Type B pancreatic cell (in vitro differentiated cells): ENCODE measurements at places on chromosomes 7 and 10. TPM values are rescaled to one million over a fixed set of nuclear protein-coding genes. Genes with fewer than 3 reads are reported as not detected.

GRCh38 chr7:88523645-88524044, 217.0 kb upstream of the STEAP4 start:
- H3K27me3 ChIP-seq, result no peaks in the 10 kb centered on the region
- no peaks in the 10 kb centered on the region for H3K36me3 ChIP-seq
- no peak for DNase-seq
- H3K4me1 ChIP-seq, result peaks cover 6% of the 10 kb centered on the region
- H3K27ac ChIP-seq, result no peak overlapping the region

GRCh38 chr10:67884842-67885670, 600 bp downstream of the SIRT1 start:
- peak overlapping the region; percentile 92 for H3K4me3 ChIP-seq
- DNase-seq, result peak; percentile 81
- H3K27me3 ChIP-seq, result no peaks in the 10 kb centered on the region

GRCh38 chr10:127374074-127374680, 174.9 kb upstream of the NPS start:
- no peak overlapping the region for H3K27ac ChIP-seq
- no peak for DNase-seq
- H3K4me3 ChIP-seq, result no peak overlapping the region
- H3K27me3 ChIP-seq, result no peaks in the 10 kb centered on the region

DNA sequence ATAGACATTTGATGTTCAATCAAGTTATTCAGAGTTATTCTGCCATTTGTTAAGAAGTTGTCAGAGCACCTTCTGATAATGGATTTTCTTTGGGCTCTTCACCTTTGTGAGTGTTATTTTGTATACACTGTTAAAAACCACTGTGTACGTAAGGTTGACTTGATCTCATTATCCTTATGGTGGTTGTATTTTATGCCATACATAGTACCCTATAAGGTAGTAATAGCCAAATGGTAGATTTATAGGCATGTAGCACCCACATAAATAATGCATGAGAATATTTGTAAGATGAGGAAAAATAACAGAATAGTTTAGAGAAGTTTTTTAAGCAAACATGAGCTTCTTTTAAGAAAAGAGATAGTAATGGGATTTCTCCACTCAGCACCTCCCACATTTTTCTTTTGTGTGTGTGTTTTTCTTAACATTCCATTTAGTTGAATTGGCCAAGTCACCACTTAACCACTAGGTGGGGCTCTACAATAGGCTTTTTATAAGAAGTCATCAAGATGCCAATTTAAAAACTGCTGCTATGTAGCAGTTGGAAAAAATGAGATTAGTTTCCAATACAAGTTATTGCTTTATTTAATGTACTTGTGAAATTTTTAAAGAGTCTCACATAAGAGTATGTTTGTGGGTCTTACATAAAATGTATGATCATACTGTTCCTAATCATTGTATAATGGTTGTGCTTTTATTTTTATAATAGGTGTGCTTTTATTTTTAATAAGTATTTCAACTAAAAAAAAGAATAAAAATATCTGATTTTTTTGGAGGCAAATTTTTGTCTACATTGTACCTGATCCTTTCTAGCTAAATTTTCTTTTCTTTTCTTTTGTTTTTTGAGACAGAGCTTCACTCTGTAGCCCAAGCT, 41.1 kb upstream of the STMP1 start:
- no peaks in the 10 kb centered on the region for H3K27me3 ChIP-seq
- no peak for DNase-seq
- no peak overlapping the region for H3K4me3 ChIP-seq
- no peak overlapping the region for H3K27ac ChIP-seq
- H3K4me1 ChIP-seq, result no peaks in the 10 kb centered on the region

GRCh38 chr7:98613601-98614425, 3.3 kb upstream of the NPTX2 start:
- no peaks in the 10 kb centered on the region for H3K36me3 ChIP-seq
- H3K4me1 ChIP-seq, result no peaks in the 10 kb centered on the region
- H3K27me3 ChIP-seq, result peaks cover 74% of the 10 kb centered on the region
- DNase-seq, result no peak
- no peak overlapping the region for H3K4me3 ChIP-seq

GRCh38 chr7:123624527-123625183, 23.0 kb downstream of the ASB15 start:
- H3K27me3 ChIP-seq, result no peaks in the 10 kb centered on the region
- no peak for DNase-seq
- no peaks in the 10 kb centered on the region for H3K36me3 ChIP-seq
- no peak overlapping the region for H3K27ac ChIP-seq
- no peak overlapping the region for H3K4me3 ChIP-seq

DNA sequence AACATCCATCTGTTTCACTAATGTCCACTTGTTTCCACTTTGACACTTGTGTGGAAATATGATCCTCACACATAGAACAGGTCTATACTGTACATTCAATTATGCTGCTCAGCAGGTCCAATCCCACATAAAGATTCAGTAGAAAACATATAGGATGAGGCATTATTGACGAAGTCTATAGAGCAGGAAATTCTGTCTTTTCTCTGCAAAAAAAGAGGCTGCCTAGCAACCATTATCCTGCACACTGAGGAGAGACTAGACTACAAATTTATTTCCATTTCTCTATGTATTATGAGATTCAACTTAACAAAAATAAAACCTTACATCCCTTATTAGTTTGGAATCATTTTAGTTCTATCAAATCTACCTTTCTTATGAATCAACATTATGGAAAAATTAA, 204.6 kb upstream of the POM121L12 start:
- no peak overlapping the region for H3K27ac ChIP-seq
- H3K36me3 ChIP-seq, result no peaks in the 10 kb centered on the region
- peaks cover 21% of the 10 kb centered on the region for H3K4me1 ChIP-seq
- DNase-seq, result no peak
- H3K27me3 ChIP-seq, result no peaks in the 10 kb centered on the region
- no peak overlapping the region for H3K4me3 ChIP-seq

DNA sequence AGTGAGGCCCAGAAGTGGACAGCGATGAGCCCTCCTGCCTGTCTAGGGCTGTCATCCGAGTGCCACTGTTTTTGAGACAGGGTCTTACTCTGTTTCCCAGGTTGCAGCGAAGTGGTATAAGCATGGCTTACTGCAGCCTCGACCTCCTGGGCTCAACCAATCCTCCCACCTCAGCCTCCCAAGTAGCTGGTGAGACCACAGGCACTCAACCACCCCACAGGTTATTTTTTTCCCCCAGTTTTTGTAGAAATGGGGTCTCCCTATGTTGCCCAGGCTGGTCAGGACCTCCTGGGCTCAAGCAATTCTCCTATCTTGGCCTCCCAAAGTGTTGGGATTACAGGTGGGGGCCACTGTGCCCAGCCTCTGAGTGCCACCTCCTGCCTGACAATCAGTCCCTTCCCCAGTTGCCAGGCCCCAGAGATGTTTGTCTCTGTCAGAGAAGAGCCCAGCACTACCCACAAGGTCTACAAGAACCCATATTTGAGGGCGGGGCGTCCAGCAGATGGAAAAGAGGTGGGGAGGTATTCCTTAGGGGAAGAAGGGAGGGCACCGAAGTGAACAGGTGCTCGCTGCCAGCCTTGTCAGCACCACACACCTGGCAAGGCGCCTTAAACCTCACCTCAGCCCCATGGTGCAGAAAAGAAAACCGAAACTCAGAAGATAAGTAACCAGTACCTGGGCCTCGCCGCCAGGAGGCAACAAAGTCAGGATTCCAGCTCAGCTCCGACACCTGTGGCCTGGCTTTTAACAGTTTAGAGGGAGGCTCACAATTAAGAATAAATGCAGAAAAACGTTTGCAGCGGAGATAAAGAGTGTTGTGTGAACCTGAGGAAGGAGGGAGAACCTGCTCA, 77.4 kb upstream of the ANLN start:
- H3K27ac ChIP-seq, result no peak overlapping the region
- H3K4me3 ChIP-seq, result no peak overlapping the region
- no peak for DNase-seq

- DNase-seq, result no peak
- no peaks in the 10 kb centered on the region for H3K27me3 ChIP-seq
- no peaks in the 10 kb centered on the region for H3K4me1 ChIP-seq
- no peak overlapping the region for H3K4me3 ChIP-seq
- H3K27ac ChIP-seq, result no peak overlapping the region
- H3K36me3 ChIP-seq, result peaks cover 48% of the 10 kb centered on the region
Observed at GRCh38 chr7:98957766-98958165, 79.4 kb downstream of the TRRAP start.

GRCh38 chr7:47045207-47046051, 536.5 kb downstream of the TNS3 start:
- no peaks in the 10 kb centered on the region for H3K36me3 ChIP-seq
- H3K4me1 ChIP-seq, result peaks cover 33% of the 10 kb centered on the region
- H3K4me3 ChIP-seq, result peak overlapping the region; percentile 4
- DNase-seq, result no peak
- H3K27me3 ChIP-seq, result no peaks in the 10 kb centered on the region

DNA sequence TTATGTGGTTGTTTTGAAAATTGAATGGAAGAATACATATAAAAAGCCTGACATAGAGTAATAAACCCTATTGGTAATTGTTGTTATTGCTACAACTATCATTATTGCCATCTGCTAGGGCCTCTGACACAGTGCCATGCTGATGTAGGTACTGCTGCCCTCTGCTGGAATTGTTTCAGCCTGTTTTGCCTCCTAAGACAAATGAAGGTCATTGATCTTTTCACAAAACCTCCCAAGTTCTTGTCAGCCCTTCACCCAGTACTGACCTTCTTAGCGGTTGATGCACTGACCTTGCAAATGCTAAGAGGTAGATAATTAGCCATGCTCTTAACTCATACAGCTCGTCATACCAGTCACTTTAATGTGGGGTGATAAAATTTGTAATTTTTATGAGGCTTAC, 975.2 kb downstream of the SORCS1 start:
- H3K4me3 ChIP-seq, result no peak overlapping the region
- DNase-seq, result no peak
- no peaks in the 10 kb centered on the region for H3K27me3 ChIP-seq
- peaks cover 7% of the 10 kb centered on the region for H3K4me1 ChIP-seq

The BBS9 gene
- 13.0 and 19.7 TPM in 2 replicates for total RNA-seq

The CDC14C gene
- not detected in 2 replicates for total RNA-seq

The MAT1A gene
- total RNA-seq, result 0.12 and 0.63 TPM in 2 replicates
